NCI-H226 (cell line): ENCODE measurements at places on chromosomes 11 and 22.

DNA sequence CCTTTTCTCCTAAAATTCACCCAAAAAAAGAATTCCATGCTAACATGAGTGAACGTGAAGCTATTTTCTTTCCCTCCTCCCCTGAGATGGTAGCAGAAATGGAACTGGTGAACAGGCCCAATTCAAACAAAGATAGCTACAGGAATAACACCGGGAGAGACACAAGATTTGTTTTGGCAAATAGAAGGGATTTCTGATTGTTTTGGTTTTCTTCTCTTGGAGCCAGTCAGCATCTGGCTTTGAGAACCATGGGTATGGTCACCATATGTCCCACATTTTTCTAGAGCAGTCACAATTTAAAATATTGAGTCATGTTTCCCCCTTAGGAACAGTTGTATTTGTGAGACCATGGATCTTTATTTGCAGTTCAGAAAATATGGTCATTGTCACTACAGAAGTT, 214.1 kb downstream of the FAM76B start:
- no peak for DNase-seq

- peak; percentile 17 for DNase-seq
Observed at GRCh38 chr11:5366856-5367255, 15.5 kb downstream of the OR51B6 start.

DNA sequence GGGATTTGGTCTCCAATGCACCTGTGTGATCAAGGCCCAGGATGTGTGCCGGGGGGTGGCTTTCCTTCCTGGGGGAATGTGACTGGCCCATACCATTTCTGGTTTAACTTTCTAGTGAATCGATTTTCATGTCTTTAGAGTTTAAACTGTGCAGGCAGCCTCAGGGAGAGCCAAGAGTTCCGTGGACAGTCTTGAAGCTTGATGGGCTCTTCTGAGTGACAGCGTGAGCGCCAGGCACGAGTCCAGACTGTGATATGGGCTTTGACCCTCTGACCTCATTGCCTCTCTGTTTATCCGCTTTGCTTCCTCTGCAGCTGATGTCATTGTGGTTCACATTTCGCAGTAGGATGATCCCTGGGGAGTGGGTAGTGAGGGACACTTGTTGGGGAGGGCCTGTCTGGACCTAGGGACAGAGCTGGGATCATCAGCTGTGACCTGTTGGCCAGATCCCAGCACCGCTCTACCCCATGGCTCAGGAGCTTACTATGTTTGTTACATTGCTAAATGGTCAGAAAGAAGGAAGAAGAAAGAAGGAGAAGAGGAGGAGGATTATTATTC, 80.6 kb upstream of the CLDN5 start:
- no peak for DNase-seq

DNA sequence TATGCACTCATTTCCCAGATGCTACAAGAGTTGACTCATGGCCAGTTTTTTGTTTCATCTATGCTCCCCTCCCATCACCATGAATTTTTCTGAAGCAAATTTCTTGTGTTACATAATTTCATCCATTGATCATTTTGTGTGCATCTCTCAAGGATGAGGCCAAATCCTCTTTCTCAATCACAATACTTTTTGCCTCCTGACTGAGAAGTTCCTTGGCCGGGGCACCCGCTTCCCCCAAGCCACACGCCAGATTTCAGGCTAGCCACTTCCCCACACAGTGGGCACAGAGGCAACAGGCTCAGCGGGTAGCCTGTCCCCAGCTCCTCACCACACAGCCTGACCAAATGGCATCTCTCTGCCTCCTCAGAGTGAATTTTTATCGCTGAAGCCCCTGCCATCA, 9.8 kb upstream of the DSCAML1 start:
- no peak for DNase-seq

DNA sequence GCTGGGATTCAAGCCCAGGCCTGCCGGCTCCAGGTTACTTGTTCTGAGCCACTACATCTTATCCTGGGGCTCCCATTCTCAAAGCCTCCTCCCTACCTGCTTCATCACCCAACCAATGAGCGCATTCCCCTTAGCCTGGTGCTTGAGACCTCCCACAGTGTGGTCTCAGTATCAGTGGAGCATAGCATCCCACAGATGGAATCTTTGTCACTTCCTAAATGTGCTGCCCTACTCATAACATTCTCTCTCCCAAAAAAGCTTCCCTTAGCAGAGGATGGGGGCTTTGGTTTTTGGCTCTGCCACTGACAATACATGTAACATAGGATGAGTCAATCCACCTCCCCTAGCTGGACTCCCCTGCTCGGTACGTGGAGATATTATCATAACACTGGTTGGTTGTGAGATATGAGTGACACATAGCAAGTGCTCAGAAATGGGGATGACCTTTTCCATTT, 28.8 kb downstream of the TEAD1 start:
- DNase-seq, result peak; percentile 73

GRCh38 chr11:82996966-82997606, 74.6 kb downstream of the RAB30 start:
- no peak for DNase-seq

- no peak for DNase-seq
Observed at GRCh38 chr22:45482169-45482568, 20.5 kb upstream of the FBLN1 start.

DNA sequence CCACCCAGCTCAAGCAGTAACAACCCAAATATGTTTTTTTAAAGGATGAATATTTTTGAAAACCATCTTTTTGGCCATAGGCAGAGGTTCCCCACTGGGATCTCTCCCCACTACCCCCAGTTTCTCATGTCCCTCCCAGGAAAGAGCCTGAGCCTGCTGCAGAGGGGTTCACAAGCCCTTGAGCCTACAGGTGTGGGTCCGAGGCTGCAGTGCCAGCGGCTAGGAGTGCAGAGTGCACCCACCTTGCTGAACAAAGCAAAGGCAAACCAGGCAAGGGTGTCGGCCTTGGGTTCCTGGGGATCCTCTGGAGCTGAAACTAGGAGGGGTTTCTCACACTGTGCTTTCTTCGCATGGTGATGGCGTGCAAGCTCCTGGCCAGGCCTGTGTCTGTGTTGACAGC, 35.0 kb downstream of the GNAZ start:
- no peak for DNase-seq

DNA sequence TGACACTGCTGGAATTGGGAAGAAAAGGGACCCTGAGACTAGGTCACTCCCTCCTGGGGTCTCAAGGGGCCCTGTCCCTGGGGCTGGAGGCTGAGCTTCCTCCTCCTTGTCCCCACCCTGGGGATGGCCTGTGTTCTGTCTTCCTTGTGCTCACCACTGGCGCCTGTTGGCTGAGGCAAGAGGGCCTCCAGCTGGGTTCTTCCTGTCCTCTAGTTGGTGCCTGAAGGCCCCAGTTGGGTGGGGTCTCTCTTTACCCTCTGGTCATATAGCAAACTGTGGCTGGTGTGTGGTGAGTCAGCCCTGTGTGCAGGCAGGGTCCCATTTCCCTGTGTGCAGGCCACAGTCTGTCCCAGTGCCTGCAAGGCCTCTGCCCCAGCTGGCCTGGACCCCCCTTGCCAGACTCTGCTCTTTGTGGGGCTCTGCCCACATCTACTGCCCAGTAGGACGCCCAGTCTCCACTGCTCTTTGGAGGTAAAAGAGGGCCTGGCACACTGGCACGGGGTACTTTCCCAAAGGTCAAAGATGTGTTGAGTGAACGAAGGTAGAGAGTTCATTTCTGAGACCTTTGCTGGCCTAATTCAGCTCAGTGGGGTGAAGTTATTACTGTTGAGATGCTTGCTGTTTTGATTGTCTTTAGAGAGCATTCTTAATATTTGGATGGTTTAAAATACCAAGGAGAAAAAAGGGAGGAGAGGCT, 55.1 kb upstream of the CLDN5 start:
- no peak for DNase-seq

- no peak for DNase-seq
Observed at GRCh38 chr11:91650802-91651201, 573.8 kb upstream of the FAT3 start.

GRCh38 chr11:11425806-11426205, 72.8 kb upstream of the CSNK2A3 start:
- DNase-seq, result no peak

DNA sequence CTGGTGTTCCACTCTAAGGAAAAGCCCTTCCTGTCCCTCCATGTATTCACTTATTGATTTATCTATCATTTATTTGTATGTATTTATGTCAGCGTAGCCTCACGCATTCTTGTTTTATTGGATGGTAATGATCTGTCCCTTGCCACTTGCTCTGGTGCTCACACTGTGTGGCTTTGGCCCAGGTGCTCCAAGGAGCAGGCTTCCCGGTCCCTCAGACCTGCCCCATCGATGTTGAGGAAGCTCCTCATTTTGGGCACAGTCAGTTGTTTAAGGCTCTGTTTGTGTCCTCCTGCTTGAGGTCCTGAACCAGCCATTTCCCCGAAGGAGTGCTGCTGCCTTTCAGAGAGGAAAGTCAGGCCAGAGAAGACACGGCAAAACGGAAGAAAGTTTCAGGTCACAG, 1485.4 kb downstream of the TBC1D22A start:
- no peak for DNase-seq

GRCh38 chr11:116499396-116500003, 273.3 kb downstream of the BUD13 start:
- peak; percentile 37 for DNase-seq

- peak; percentile 18 for DNase-seq
Observed at GRCh38 chr11:20131788-20132666, 28.2 kb downstream of the DBX1 start.

DNA sequence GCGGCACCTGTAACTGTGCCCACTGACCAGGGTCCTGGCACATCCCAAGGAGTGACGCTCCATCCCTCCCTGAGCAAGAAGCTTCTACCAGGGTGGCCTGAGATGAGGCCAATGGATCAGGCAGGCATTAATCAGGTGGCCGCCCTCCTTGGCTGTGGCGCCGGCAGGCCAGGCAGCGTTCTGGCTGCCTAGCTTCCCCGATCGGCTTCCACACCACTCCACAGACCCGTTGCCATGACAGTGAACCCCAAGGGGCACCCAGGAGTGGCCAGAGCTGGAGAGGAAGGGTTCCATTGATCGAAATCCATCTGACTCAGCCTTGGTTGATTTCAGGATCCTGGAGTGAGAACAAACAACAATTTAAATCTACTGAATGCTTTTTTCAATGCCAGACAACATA, 20.5 kb downstream of the LRRC55 start:
- no peak for DNase-seq

GRCh38 chr11:119338965-119339588, 1.6 kb downstream of the C1QTNF5 start:
- DNase-seq, result no peak

- no peak for DNase-seq
Observed at GRCh38 chr11:12329169-12329568, 48.2 kb upstream of the PARVA start.

- no peak for DNase-seq
Observed at GRCh38 chr11:70696076-70696475, 297.7 kb downstream of the CTTN start.
